Right renal pelvis (tissue), 4 donors: ENCODE measurements at places on chromosomes 16 and 17.
A peak's percentile ranks its signal among the peaks of the same experiment; 100 is the strongest.

DNA sequence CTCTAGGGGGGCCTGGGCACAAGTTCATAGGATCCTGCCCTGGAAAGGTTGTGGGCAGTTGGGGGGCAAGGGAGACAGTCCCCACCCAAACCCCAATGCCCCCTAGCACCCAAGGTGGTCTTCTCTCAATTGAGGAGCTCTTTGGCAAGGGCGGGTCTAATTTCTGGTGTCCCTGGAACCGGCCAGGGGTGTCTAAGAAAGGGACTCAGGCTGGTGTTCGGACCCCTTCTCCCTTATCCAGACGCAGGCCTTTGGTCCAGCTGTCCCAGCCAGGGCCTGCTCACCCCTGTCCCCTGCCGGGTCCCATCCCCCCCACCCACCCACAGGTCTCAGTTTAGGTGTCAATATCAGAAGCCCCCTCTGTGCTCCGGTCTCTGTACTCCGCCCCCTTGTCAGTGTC, 860 bp upstream of the ARHGDIG start:
- DNase-seq = no peak

DNA sequence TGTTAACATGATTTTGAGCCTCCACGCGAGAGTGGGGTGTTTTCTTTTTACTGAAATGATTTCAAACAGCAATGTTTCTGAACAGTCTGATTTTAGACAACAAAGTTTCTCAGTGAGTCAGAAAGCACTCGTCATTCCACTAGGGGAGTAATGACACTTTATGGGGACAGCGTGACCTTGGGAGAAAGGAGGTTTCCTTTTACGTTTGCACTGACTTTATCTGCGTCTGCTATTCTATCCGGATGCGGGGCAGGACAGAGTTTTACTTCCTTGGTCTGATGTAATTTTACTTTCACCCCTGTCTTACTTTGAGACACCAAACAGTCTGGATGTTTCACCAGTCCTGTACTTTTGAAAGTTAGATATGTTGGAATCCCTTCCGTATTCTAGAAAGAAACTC, 20.7 kb downstream of the SLC47A1 start:
- no peak for DNase-seq

- DNase-seq = no peak
Measured at GRCh38 chr16:69465083-69465721, 40.8 kb downstream of the CYB5B start.

DNA sequence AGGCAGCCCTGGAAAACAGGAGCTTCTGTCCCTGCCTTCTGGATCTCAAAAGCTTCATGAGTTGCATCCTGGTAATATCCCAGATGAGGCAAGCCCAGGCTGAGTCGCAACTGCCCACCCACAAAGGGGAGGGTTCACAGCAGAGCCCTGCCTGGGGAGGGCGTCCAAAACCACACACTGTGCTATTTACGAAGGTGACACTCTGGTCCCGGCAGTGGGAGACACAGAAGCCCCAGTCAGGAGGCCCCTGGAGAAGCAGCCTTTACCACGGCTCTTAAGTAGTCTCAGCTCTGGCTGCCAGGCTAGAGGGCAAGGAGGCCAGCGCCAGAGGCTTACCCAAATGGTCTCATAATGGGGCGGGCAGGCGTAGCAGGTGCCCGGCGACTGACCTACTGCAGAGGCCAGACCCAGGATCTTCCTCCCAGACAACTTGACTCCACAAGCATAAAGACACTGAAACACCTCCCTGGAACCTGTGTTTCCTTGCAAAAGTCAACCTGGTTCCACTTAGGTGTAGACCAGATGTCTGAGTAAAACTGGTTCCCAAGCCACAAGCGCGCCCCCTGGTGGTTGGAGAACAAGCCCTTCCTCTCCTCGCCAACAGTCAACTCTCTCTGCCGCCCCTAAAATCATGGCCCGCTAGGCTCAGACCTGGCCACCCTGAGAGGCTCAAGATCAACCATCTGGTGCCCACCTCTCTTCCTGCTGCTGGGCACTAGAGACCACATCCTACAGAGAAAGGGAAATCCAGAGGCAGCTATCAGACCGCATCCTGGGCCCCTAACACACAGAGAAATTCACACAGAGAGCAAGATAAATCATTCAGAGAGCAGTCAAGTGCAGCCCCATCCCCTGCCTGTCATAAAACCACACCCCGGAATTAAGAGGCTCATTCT, 5.2 kb downstream of the AXIN2 start:
- DNase-seq = peak; percentile 74
